ENCODE measurements at places on chromosomes 6 and 20. TPM values are rescaled to one million over a fixed set of nuclear protein-coding genes. Genes with fewer than 3 reads are reported as not detected.

The SIRPB2 gene
- not detected for total RNA-seq

The PRSS35 gene
- total RNA-seq = 3.5 TPM

The GPR6 gene
- total RNA-seq = not detected

The STX16 gene
- total RNA-seq = 25.5 TPM

The TULP1 gene
- total RNA-seq = not detected

The SIRPD gene
- total RNA-seq = not detected

The FAM83C gene
- total RNA-seq = not detected

The RFX6 gene
- not detected for total RNA-seq

The PPIL6 gene
- total RNA-seq = 0.65 TPM

The LPA gene
- total RNA-seq = not detected

The LAMA4 gene
- total RNA-seq = 904 TPM

The MOXD1 gene
- total RNA-seq = 78.8 TPM

The SIRPB1 gene
- not detected for total RNA-seq

The SAPCD1 gene
- 0.90 TPM for total RNA-seq

The PRR18 gene
- total RNA-seq = not detected

The AKAP7 gene
- total RNA-seq = 5.4 TPM

The EHMT2 gene
- total RNA-seq = 62.0 TPM

The CD109 gene
- 39.2 TPM for total RNA-seq

The GNAS-AS1 gene
- total RNA-seq = 0.81 TPM

The TNF gene
- not detected for total RNA-seq

The SIRT5 gene
- total RNA-seq = 4.9 TPM

The ITPA gene
- total RNA-seq = 26.2 TPM

The OR12D3 gene
- total RNA-seq = not detected

The NMBR gene
- total RNA-seq = not detected

The DLL1 gene
- 4.9 TPM for total RNA-seq

The VARS1 gene
- 68.8 TPM for total RNA-seq

The PNPLA1 gene
- total RNA-seq = not detected

The PRSS16 gene
- not detected for total RNA-seq
